Islet precursor cell (in vitro differentiated cells): ENCODE measurements at places on chromosomes 7 and 10.

DNA sequence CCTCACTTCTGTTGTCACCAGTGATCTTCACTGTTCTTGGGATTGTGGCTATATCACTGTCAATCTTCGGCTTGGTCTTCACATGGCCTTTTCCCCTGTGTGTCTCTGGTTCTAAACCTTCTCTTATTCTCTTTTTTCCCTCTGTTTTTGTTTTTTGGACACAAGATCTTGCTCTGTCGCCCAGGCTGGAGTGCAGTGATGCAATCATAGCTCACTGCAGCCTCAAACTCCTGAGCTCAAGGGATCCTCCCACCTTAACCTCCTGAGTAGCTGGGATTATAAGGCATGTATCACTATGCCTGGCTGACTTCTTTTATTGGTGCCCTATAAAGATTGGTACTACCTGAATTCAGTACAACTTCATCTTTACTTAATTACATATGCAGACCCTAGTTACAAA lies 143.4 kb upstream of the EFCAB10 start:
- no peak for DNase-seq

DNA sequence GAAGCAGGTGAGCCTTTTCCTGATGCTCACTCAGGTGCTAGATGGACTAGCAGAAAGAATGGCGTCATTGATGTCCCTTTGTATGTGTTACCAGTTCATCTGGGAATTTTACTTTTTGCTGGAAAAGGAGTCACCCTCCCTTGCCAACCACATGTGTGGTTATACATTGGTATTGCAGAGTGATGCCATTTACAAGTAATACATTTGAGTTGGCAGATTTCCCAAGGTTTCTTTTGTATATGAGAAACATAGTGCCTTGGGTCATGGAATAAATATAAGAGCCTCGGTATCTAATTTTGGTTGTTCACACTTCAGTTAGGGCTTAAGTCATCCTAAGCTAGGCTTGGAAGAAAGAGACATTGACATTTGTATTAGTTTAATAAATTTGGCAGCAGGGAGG lies 10.4 kb upstream of the ATXN7L1 start:
- no peak for DNase-seq

DNA sequence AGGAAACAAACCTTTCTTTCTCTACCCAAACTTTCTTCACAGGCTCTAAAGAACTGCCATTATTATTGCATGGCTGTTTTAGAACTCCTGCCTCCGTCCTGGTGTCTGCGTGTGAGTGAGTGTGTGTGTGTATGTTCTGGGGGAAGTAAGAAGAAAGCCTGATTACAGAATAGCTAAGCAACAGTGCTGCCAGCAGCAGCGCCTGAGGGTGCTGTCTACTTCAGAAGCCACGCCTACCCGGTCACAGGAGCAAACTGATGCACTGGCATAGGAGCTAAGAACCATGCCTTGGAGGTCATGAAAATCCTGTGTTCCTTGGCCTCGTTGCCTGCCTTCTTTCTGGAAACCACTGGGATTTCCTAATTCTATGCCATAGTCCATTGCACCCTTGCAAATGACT lies 25.2 kb downstream of the LIPK start:
- DNase-seq = peak; percentile 58

- DNase-seq = no peak
These were observed 86.3 kb downstream of the GPR158 start for GRCh38 chr10:25261110-25261509.
